ENCODE measurements at places on chromosomes 7 and 10.

DNA sequence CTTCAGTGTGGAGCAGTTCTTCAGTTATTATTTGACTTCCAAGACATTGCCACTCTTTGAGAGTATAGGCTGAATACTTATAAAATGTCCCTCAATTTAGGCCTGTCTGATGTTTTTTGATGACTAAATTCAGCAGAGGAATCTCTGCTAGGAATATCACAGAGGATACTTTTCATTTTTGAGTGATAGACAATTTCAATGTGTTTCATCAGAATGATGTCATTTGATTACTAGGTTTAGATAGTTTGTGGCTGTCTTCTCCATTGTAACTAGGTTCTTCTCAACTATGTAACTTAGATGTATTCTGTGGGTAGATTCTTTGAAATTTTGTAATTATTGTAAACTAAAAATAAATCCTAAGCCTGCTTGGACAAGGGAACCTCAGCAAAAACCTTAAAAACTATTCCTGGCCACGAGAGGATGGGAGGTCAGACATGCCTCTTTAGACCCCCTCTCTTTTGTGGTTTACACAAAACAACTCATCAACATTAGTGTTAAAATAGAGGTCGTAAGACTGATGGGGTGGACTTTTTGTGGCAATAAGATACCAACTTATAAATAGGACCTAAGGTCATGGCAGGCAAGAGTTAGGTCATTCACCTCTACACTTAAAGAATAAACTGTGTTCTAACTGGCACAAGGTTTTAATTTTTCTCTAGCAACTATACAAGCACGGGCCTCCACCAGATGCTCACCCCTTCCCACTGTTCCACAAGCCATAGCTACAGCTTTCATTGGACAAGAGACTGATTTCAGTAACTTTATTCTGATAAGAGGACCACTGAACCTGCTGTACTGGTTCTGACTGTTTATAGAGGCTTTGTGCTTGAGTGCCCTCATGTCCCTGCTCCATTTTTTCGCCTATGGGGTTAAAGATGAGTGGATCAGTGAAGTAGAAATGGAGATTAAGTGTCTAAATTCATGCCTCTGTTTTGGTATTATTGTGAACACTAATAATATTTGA is 33.7 kb downstream of the CYP2C8 start:
- no peak for DNase-seq

DNA sequence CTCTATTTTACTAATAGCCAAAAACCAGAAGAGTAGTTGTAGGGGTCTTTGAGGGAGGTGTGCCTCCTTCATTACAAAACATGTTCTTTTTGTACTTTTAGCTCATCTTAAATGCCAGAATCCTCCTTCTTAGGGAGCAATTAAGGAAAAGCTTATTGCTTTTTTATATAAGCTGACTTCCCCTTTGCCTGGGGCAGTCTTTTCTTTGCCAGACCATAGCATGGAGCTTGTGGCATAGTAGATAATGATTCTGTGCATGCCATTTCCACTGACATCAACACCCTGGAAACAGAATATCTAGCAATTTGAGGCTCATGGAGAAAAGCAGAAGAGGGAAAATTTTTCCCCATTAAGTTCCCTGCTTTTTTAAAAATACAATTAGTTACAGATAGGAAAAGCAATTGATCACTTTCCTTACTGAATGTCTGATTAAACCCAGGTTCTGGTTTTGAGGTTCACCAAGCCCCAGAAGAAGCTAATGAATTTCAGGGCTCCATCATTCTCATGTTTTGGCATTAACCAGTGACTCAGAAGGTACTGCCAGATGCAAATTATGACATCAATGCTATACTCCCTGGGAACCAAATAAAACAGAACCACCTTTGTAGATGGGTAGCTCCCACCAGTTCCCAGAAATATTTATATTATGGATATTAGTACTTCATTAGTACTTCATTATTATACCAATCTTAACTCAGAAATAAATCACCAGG is 410.6 kb downstream of the KCNMA1 start:
- DNase-seq, result no peak

DNA sequence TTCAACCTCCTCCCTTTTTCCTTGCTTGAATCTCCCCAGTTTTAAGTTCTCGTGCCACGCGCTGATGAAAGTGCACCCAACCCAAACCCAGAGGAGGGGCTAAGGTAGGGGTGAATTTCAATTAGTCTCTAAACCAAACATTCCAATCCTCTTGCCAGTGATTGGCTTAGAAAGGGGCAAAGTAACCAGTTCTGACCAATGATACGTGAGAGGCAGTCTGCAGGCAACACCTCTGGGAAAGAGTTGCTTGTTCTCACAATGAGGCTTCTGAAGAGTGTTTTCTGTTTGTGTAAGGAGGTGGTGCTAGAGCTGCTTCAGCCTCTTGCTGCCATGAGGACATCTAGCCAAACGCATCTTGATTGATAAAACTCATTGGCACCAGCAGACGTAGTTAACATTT is 21.8 kb downstream of the SLC35G1 start:
- no peak for DNase-seq

GRCh38 chr10:100743626-100744135 is 1.7 kb upstream of the PAX2 start:
- peak; percentile 54 for DNase-seq

DNA sequence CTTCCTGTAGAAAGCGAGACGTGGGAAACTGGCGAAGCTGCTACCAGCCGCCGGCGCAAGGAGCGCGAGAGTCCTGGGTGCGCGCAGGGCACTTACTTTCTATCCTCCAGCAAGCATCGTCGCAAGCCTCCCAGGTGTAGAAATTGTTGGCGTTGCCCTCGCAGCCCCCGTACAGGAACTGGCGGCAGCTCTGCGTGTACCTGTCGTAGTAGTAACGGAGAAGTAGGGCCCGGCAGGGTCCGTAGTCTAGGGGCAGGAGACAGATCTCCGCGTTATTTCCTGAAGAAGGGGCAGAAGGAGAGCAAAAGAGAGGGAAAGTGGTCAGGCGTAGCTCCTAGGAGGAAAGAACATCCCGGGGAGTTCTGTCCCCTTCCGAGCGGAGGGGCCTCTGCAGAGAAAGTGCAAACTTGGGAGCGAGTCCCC is 501 bp downstream of the TFPI2 start:
- peak; percentile 49 for DNase-seq

- no peak for DNase-seq
These were observed 2.1 kb downstream of the FKBP6 start for GRCh38 chr7:73329861-73330581.

GRCh38 chr7:158973440-158973839 is 117.1 kb downstream of the DYNC2I1 start:
- peak; percentile 8 for DNase-seq

DNA sequence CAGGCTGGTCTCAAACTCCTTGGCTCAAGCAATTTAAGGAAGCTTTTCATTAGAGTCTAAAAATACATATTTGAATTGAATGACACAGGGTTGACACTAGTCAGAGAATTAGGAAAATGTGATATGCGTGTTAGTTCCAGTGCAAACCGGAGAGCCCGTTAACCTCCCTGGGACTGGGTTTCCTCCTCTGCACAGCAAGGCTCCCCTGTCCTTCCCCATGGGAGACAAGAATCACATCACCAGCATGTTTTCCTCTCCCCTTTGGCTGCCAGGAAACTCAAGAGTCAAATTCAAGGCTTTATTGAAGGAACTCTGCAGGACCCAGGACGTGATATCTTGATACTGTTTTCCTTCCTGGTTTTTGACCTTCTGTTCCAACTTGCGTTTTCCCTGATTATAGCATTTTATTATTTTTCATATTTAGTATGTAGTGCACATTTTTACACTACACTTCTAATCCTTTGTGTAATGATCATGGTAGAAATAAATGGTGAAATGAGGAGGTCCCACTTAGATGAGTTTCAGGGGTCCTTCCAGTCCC is 24.9 kb downstream of the GSTO2 start:
- no peak for DNase-seq

DNA sequence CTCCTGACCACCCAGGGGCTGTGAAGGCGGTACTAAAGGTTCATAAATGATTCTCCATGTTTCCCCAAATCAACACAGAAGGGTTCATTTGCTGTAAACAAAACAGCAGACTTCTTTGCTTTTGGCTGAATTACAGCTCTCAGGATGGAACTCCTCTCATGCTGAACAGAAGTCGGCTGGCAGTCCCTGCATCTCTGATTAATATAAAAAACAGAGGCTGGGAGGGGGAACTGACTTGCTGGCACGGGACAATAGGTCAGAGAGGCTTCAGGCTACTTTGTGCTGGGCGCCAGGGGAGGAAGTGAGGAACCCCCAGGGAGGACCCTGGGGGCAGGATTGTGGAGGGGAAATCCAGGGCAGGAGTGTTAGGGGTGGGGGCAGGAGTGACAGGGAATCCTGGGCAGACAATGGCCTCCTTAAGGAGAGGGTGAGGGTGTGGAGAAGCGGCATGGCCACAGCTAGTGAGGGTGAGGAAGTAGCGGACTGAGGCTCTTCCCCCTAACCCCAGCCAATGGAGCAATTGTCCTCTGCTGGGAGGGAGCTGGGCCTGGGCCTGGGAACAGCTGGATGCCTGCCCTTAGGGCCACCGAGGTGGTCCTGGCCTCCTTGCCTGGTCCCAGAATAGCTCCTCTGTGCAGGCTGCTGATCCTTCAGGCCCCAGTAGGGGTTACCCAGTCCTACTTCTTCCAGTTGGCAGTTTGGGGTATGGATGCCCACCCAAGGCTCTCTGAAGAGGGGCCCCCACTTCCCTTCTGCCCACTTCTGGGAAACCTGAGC is 9.2 kb upstream of the SFRP5 start:
- DNase-seq, result no peak

- DNase-seq, result peak; percentile 51
These were observed 2.0 kb upstream of the TM9SF3 start for GRCh38 chr10:96588616-96589419.

- peak; percentile 26 for DNase-seq
These were observed 672.4 kb upstream of the GALNT17 start for GRCh38 chr7:70459546-70459945.

DNA sequence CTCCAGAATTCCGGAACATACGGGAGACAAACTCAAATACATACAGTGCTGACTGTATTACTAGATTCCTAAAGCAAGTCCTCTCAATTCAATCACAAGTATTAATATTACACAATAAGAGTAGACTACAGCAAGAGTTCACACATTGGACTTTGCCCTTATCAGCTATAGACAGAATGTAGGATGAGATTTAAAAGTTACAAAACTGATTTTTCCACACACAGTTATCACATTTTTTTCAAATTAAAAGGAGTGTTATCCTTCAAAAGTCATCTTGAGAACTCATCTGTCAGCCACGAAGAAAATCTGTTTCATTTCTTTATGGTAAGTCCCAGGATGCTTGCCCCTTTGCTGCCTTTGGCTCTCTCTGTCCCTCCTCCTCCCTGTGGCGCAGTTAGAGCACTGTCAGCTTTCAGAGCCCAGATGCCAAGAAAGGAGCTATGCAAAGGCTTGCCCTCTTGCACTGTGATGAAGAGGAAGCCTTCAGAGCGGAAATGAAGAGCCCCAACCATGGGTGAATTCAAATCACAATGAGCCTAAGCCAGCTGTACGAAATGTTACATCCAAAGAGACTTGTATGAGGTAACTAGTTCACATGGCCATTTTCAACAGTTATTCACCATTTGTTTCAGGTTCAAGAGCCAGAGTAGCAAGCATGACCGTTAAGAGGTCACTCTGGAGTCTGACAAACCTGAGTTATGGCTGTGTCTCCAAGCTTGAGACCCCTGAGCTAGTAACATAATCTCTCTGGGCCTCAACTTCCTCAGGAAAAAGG is 10.7 kb downstream of the NCOA4 start:
- no peak for DNase-seq

DNA sequence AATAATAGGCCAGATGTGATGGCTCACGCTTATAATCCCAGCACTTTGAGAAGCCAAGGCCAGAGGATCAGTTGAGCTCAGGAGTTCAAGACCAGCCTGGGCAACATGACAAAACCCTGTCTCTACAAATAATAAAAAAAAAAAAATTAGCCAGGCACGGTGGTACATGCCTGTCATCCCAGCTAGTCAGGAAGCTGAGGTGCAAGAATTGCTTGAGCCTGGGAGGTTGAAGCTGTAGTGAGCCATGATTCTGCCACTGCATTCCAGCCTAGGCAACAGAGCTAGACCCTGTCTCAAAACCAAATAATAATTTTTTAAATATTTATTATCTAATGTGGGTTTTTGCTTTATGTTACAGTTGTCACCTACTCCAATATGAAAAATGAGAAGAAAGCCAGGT is 178.9 kb downstream of the ADK start:
- DNase-seq, result no peak

DNA sequence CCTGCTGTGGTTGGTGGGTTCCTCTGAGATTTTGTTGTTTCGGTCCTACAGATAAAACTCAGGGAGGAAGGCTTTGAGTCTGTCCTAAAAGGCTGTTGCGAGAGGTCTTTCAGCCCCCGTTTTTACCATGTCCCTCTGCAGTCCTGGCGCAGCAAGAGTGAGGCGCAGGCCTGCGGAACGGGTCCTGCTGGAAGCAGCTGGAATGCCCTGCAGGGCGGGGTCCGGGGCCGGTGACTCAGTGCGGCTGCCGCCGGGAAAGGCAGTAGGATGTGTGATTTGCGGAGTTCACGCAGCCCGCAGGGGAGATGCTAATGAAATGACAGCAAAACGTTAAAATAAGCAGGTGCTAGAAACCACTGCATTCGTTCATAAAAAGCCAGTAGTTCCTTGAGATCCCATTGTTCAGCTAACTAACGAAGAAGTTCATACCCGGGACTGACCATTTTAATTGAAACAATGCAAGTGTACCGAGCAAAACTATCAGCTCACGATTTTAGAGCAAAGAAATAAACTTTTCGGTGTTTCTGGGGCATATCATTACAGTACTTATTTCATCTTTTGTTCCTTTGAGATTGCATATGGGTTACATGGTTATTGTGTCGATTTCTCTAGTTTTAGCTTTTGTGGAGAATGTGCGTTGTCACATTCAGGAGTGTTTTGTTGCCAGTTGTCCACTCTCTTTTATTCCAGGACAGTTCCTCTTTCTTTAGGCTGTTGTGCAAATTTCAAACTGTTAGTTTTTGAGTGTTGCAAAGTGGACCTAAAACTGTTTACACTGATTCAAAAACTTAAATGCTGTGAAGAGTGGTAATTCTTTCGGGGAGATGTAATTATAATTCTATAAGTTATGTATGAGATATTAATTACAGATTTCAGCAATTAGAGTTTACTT is 783 bp downstream of the ANLN start:
- peak; percentile 93 for DNase-seq

DNA sequence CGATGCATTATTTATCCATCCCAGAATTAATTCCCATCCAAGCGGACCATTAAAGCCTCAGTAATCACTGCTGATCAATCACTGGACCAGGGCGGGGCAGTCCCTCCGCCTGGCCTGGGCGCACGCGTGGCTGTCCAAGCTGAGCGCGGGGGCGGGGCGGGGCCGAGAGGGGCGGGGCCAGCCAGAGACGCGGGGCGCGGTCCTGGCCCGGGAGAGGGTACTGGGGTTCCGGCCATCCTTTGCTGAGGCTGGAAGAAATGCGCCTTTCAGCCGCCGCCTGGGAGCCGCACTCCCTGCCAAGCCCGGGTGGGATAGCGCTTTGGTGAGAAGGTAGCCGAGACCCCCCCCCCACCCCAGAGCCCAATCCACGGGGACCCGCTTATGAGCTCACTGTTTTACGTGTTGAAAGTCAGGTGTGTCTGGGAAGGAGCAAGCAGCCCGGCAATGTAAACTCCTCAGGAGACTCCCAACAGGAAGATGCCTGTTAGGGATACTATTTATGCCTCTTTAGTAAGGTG is at the start of gene ARHGAP22:
TSS of gene ARHGAP22 (minus strand) at position 83 of the 518 bp plus-strand sequence. CDS start 277 bp downstream, outside the sequence.
- DNase-seq, result peak; percentile 59
